ENCODE measurements at places on chromosomes 11 and 22.

DNA sequence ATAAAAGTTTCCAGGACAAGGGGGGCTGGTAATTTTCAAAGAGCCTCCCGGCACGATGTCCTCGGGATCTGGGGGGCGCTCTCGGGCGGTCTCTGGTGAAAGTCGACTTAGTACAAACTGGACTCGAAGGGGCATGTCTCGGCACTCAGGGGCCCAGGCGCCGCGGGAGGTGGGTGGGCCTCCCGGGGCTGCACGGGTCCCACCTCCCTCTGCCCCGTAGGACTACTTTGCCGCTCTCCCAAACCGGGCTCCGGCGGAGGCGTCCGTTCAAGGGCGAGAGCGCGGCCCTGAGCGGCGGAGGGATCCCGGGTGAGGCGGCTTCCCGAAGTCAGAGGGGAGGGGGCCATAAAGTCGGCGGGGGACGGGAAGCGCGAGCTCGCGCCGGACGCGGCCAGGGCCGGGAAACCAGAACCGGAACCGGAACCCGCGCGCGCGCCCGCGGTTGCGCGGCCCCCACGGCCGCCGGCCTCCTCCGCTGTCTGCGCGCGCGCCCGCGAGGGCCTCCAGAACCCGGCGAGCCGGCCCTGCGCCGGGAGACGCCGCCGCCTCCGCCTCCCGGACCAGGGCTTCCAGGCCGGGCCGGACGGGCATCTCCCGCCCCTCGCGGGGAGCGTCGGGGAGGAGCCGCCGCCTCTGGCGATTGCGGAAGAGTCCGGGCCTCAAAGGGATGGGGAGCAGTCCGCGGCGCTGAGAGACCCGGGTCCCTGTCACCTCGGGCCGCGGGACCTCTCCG is at the start of gene ARHGEF12:
Gene ARHGEF12 (plus strand): TSS at position 506 of the 733 bp plus-strand sequence. CDS start 831 bp downstream, outside the sequence.
- peak; percentile 98 for DNase-seq

DNA sequence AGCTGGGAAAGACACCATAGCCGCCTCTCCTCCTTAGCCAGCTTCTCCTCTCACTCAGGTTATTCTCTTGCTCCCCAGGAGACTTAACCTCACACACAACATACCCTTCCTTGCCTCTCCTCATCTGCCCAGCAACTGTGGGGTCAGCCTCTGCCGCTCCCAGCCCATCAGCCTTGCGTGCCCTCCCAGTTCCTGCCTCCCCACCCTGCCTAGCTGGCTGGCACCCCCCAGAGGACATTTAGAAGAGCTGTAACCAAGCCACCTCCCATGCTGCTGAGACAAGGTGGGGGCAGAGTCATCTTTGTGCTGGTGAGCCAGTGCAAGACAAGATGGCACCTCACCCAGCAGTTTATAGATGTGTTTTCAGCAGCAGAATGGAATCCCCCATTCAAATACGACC is 38.2 kb downstream of the TOM1 start:
- peak; percentile 36 for DNase-seq

DNA sequence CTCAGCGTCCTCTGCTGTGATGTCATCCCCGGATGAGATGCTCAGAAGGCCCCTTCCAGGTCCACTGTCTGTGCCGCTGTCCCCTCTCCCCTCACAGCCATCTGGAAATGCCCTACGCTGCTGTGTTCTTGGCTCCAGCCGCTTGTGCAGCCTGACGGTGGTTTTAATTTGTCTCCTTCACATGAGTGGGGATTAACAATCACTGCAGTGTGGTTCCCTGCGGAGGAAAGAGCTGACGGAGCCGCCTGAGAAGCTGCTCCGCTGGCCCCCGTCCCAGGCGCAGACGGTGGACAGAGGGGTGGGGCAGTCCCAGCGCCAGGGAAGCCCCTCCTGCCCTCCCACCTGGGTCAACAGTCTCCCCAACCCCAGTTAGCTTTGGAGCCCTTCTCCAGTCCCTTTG is 67.5 kb upstream of the PHF21B start:
- DNase-seq: no peak

GRCh38 chr22:32018056-32018455 is 25.0 kb upstream of the SLC5A1 start:
- no peak for DNase-seq

DNA sequence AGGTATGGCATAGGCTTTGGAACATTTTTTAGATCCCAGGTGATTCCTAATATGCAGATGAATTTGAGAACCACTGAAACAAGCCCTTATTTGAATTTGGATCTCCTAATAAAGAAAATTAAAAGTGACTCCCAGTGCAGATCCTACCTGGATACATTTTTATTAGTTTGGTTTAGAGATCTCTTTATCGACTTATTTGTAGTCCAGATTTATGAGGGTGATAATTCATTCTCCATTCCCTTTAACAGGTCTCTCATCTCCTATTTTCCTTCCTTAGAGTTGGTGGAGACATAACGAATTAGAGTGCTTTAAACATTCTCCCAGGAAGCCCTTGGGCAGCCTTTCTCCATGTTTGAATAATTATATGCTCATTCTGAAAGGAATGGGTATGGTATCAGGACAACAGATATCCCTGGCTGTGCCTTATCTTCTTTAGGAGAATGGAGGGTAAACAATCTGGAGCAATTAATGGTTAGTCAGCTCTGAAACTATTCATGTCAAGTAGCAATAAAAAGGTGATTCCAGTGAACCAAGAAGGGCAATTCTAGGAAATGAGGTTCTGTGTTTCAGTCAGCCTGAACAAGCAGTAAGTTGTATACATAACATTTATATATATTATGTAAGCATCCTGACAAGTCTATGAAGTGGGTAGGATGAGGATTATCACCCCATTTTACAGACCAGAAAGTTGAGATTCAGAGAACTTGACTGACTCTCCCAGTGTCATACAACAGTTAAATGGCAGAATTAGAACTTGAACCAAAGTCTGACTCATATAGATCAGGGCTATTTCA is 53.9 kb upstream of the RCE1 start:
- peak; percentile 10 for DNase-seq

DNA sequence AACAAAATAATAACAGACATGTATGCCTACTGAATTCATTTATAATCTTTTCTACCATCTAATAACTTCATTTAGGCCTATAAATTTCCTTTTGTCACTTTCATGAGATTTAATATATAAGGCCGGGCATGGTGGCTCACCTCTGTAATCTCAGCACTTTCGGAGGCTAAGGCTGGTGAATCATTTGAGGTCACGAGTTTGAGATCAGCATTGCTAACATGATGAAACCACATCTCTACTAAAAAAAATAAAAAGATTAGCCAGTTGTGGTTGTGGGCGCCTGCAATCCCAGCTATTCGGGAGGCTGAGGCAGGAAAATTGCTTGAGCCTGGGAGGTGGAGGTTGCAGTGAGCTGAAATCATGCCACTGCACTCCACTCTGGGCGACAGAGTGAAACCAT is 14.2 kb upstream of the NTM start:
- peak; percentile 41 for DNase-seq

DNA sequence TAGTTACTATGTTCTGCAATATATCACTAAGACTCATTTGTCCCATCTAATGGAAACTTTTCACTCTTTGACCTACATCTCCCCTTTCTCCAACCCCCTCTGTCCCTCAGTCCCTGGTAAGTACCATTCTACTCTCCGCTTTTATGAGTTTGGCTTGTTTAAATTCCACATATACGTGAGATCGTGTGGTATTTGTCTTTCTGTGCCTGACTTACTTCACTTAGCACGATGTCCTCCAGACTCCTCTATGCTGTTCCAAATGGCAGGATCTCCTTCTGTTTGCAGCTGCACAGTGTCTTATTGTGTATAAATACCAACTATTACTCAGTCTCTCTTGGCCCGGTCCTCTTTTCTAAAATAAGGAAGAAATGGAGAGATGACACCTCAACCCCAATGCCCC is 205.4 kb upstream of the NTM start:
- no peak for DNase-seq

- DNase-seq: no peak
Observed at GRCh38 chr22:46280999-46281623, 13.3 kb downstream of the TTC38 start.

DNA sequence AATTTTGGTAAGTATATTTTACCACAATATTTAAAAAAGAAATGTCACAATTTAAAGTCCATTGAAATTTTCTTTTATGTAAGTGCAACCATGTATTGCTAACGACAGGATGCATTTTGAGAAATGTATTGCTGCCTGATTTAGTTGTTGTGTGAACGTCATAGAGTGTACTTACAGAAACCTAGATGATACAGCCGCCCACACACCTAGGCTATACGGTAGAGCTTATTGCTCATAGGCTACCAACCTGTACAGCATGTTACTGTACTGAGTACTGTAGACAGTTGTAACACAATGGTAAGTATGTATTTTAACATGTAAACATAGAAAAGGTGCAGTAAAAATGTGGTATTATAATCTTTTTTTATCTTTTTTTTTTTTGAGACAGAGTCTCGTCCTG is 48.1 kb downstream of the CBL start:
- no peak for DNase-seq

DNA sequence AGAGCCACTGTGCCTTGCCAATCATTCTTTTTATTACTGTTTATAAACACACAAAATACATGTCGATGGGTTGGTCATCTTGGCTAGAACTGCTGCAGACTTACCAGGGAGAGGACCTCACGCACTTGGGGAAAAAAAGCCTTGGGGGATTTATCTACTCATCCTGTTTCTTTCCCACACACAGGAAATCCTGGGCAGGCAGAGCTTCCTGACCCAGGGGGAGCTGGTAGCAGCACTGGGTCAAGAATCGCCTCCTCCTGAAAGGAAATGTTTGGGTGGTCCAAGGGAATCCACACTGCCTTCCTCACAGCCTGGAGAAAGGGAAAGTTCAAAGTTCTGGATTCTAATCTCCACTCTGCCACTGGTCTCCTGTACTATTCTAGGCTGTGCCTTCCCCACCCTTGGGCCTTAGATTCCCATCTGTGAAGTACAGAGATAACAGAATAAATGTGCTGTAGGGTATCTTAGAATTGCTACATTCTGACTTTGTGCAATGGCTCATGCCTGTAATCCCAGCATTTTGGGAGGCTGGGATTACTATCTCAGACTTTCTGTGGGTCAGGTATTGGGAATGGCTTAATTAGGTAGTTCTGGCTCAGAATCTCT is 31.2 kb upstream of the SMTN start:
- DNase-seq: peak; percentile 71

All from ELR (cell line).